Sigmoid colon (tissue), 7 donors: ENCODE measurements at places on chromosomes 6 and 20. TPM values are rescaled to one million over a fixed set of nuclear protein-coding genes. Genes with fewer than 3 reads are reported as not detected.

DNA sequence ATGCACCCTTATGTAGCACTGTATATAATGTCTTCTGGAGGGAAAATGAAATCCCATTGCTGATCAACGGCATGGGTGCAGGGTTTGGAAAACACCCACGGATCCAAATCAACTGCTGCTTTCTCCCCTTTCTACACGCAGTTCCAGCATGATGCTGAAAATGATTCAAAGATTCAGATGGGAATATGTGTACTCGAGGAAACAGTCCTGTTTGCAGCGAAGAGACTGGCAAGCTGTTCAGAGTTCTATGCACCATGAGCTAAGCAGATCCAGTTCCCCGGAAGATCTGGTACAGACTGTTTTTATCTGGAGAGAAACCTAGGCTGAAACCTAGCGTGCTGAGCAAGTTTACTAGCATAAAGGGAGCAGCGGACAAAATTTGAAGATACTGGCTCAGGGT, 47.9 kb upstream of the CDH4 start:
- H3K4me1 ChIP-seq, result no peaks in the 10 kb centered on the region
- no peak overlapping the region for H3K4me3 ChIP-seq
- H3K36me3 ChIP-seq, result no peaks in the 10 kb centered on the region
- no peaks in the 10 kb centered on the region for H3K27me3 ChIP-seq
- no peak for DNase-seq

C6orf141 gene
- total RNA-seq, result 6.9 TPM

DNA sequence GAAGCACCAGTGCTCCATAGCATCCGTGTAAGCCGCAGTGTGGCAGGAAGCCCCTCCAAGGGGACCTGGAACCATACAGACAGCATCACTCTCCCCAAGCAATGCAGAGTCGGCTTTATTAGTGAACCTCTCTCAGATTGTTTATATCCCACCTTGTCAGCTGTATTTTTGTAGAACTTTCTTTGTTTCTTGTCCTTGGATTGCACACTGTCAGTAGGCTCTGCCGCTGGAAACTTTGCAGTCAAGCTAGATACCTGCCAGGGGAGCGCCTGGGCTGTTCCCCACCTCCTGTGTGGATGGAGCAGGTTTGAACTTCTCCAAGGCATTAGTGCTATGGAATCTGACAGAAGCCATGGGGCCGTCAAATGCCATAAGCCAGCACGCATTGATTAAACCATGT, 18.6 kb upstream of the CLDN20 start:
- H3K27ac ChIP-seq, result peak overlapping the region; percentile 83
- H3K4me3 ChIP-seq, result no peak overlapping the region
- H3K4me1 ChIP-seq, result peaks cover 48% of the 10 kb centered on the region
- H3K36me3 ChIP-seq, result no peaks in the 10 kb centered on the region
- H3K27me3 ChIP-seq, result no peaks in the 10 kb centered on the region

EYS gene
- not detected for total RNA-seq

DNA sequence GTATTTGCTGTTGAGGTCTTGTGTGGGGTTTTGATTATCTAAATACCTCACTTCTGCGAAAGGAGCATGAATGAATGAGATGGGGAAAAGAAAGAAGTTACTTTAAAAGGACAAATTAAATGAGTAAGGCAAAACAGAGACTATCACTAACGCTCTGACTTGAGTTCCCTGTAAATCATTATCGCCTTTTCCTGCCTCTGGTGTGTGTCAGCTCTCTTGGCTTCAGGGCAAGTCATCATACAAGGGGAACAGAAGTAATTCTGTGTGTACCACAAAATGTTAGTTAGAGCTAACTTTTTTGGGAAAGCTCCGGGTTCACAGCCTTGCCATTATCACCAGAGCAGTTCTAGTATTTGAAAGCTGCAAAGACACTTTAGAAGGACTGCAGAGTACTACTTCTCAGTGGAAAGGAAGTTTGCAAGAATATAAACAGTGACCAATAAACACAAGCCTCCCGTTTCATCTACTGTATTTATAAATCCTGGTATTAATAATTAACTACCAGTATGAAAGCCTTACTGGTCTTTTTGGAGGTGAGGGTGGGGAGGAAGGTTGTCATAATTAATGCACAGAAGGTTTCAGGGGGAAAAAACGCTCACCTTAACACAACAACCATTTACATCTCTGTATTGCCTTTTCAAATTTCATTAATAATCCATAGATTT, 1.2 kb downstream of the DZANK1 start:
- H3K4me1 ChIP-seq, result peaks cover 18% of the 10 kb centered on the region
- H3K4me3 ChIP-seq, result no peak overlapping the region
- H3K27ac ChIP-seq, result no peak overlapping the region

HLA-DRB5 gene
- total RNA-seq, result 2.1 TPM
